ENCODE measurements at places on chromosomes 1 and 21. TPM values are rescaled to one million over a fixed set of nuclear protein-coding genes. Genes with fewer than 3 reads are reported as not detected.

The EPRS1 gene
- 93.8 TPM for total RNA-seq

The CDC20 gene
- 1.2 TPM for total RNA-seq

The MCOLN2 gene
- 0.68 TPM for total RNA-seq

DNA sequence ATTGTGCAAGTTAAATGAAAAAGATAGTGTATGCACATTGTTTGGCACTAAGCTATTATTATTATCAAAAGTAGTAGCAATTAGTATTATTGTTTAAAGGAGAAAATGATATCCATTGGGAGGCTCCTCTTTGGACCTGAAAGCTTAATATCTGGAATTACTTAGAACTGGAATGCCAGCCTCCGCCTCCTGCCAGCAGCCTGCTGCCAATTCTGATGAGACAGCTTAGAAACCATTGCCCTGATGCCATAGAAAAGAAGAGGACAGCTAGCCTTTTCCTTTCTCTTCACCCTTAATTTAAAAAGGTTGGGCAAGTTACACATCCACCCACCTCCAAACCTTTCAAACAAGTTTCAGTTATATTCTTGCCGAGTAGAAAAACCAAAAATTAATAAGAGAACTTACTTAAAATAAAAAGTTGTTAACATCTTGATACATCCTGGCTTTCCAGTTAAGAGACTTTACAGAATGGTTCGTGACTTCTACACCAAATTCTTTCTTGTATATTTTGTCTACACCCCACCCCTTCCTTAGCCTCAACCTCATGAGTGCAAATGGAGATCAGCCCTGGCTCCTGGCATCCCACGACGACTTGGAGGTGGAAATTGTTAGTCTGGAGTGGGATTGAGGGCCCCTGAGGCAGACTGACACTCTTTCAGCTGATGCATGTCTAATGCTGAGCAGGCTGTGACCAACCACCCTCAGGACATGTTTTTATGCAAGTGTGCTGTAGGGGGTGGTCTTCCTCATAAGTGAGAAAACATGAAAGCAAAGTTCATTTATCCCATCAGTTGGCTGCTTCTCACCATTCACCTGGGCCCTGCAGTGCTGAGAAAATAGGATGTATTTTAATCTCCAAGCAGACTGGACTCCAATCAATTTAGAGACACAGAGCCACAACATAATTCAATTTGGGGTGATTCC is 120.6 kb downstream of the KCNJ15 start:
- no peak for DNase-seq

- no peak for DNase-seq
These were observed 3.1 kb upstream of the KCNK2 start for GRCh38 chr1:215079456-215079855.

GRCh38 chr1:110879758-110880606 is 7.0 kb downstream of the CD53 start:
- no peak for DNase-seq

DNA sequence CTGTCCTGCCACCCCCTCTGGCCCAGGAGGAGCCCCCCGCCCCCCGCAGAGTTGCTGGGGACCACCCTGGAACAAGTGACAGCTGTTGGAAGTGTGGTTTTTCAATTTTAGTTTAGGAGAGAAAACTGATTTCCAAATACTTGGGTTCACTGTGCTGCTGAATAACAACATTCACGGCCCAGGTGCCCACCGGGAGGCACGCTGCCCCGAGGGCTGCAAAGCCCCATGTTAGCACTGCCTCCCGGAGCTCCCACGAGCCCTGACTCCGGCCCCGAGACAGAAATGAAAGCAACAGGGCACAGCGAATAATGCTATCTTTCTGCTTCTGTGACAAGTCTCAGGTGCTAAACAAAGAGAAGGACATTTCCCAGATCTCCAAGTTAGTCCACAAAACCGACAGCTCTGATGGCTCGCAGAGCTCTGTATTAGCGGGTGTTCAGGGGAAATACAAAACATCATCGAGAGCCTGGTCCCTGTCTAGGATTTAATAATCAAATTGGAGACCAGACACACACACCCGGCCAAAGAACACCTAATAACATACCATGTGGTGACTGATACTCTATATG is 451.5 kb downstream of the KIF26B start:
- no peak for DNase-seq

GRCh38 chr1:87042111-87042811 is 127.8 kb downstream of the HS2ST1 start:
- DNase-seq, result no peak

GRCh38 chr1:44354268-44354839 is 703 bp downstream of the ERI3 start:
- no peak for DNase-seq

- no peak for DNase-seq
These were observed 26.7 kb downstream of the MIA3 start for GRCh38 chr1:222644636-222644980.

GRCh38 chr1:42178249-42178648 is 13.7 kb upstream of the GUCA2A start:
- no peak for DNase-seq

DNA sequence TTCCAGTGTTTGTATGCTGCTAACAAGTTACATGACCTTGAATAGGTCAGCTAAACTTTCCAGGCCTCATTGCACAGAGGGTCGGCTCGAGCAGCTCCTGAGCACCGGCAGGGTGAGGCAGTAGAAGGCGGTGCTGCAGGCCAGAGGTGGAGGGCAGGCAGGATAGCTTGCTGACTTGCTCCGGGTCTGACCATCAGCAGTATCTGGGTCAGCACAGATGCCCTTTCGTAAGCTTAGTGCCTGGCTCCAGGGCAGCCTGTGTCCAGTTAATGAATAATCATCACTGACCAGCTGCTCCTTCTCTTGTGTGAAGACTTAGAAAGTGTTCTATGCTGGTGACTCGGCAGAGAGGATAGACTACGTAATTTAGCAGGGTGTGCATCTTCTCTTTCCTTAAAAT is 6.9 kb downstream of the MAPKAPK2 start:
- no peak for DNase-seq

- DNase-seq, result no peak
These were observed 63.8 kb upstream of the MPC2 start for GRCh38 chr1:168000656-168001055.

- no peak for DNase-seq
These were observed 92.6 kb downstream of the ZNF281 start for GRCh38 chr1:200317236-200317635.

- DNase-seq, result no peak
These were observed 25.3 kb downstream of the KCNQ4 start for GRCh38 chr1:40808909-40809308.

DNA sequence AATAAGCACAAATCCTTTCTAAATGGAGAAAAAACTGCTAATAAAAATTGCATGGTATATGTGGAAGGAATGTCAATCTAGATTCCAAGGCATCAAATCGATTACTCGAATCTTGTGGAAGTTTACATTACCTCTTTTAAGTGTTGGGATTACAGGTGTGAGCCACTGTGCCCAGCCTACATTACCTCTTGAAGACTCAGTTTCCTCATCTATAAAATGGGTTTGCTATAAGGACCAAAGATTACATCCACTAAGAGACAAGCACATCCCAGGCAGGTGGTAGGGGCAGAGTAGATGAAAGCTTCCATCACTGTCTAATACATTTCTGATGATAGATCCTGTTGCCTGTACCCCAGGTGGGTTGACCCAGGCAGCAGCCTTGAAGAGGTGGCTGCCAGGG is 16.1 kb downstream of the DHCR24 start:
- DNase-seq, result no peak

- no peak for DNase-seq
These were observed 74.0 kb upstream of the ARHGEF16 start for GRCh38 chr1:3380469-3380868.

GRCh38 chr1:166971252-166971651 is 4.1 kb downstream of the ILDR2 start:
- DNase-seq, result no peak
